HTR-8/SVneo (cell line): ENCODE measurements at places on chromosomes 3 and 15.
A peak's percentile ranks its signal among the peaks of the same experiment; 100 is the strongest.

DNA sequence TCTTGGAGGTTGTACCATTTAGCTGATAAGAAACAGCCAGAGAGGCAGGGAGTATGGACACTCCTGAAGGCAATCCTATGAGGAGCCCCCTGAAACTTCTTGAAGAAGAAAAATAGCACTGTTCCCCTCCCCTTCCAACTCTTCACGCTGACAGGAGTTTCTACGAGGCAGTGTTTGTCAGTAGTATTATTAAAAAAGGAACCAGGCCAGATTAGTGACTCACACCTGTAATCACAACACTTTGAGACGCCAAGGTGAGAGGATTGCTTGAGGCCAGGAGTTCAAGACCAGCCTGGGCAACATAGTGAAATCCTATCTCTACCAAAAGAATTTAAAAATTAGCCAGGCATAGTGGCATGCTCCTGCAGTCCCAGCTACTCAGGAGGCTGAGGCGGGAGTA, 38.7 kb downstream of the WWTR1 start:
- no peak for DNase-seq

DNA sequence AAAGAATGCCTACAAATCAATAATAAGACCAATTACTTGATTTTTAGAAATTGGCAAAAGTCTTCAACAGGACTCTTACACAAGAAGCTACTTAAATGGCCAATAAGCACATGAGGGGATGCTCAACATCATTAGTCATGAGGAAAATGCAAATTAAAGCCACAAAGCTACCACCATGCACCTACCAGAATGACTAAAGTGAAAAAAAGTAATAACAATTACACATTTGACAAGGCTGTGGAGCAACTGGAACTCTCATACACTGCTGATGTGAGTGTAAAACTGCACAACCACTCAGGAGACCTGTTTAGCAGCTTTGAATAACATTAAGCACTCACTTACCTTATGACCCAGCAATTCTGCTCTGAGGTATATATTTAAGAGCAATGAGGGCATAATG, 68.4 kb downstream of the PPCDC start:
- DNase-seq: no peak

DNA sequence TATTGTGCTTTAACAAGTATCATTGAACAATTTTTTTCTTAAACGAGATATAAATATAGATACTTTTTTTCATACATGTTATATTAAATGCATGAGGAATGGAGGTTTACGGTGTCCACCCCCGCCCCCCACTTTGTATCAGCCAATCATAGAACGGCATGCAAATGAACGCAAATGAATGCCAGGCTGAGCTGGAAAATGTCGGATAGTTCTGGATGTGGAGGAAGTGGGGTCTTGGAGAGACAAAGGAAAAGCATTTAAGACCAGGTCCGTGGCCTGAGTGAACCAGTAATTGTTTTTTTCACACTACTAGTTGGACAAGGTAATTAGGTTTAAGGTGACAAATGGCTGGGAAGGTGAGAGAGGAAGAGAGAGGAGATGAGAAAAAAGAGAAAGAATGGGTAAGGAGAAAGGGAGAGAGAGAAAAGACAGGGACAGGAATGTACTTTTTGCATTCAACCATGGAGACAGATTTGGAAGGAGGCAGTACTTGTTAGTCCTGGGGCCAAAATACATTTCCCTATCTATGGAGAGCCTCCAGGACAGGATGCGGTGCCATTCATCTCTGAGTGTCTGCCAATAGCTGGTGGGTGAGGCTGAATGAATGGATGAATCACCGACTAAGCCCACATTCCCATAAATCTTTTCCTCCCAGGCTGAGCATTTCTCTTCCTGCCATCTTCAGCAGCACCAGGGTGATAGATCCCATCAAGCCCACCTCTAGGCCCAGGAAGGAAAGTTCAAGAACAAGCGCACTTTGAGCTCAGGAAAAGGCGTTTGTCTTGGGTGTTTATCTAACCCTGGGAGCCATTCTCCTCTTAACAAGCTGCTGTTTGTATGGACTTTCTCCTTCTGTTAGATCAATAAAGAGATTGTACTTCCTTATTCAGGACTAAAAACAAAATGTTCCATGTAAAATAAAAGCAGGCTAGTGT, 1.4 kb upstream of the RAD18 start:
- peak; percentile 81 for DNase-seq

GRCh38 chr15:29204369-29204755, 65.3 kb downstream of the NSMCE3 start:
- DNase-seq: no peak

- DNase-seq: no peak
Measured at GRCh38 chr15:57012556-57012955, 94.1 kb downstream of the TCF12 start.

GRCh38 chr3:197960694-197961581, 921 bp downstream of the LMLN start:
- DNase-seq: no peak

DNA sequence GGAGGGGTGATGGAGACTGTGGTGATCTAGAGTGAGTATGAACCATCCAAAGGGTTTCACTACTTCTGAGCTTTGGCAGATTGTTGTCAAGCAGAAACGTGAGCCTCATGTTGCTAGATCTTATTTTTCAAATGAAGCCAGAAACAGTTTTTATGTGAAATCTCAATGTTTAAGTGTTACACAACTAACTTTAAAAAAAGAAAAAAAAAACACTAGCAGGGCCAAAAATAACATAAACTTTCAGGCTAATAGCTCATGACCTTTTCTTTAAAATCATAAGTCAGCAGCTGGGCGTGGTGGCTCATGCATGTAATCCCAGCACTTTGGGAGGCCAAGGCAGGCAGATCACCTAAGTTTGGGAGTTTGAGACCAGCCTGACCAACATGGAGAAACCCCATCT, 2.1 kb upstream of the HTR3D start:
- no peak for DNase-seq

- DNase-seq: no peak
Measured at GRCh38 chr3:152151216-152151876, 117.4 kb upstream of the MBNL1 start.

GRCh38 chr15:64739156-64739555, 36.2 kb downstream of the RBPMS2 start:
- DNase-seq: no peak
